GM12892 (cell line): ENCODE measurements at places on chromosomes 4 and X.

GRCh38 chr4:74919783-74920182, 13.1 kb upstream of the PARM1 start:
- DNase-seq: no peak

DNA sequence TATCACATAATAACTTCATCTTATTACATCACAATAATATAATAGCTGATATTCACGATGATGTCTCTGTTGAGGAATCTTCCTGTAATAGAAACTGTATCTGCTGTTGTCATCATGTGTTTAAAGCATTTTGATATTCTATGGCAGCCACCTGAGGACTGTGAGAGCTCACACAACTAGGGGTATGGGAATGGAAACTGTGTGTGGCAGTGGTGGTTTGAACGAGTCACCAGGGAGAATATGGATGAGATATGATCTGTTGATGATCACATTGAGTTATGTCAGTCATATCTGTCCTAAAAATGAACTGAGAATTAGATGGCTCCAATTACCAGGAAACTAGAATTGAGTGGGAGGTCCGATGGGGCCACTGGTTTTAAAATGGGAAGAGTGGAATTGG, 169.6 kb downstream of the MID1IP1 start:
- no peak for DNase-seq

DNA sequence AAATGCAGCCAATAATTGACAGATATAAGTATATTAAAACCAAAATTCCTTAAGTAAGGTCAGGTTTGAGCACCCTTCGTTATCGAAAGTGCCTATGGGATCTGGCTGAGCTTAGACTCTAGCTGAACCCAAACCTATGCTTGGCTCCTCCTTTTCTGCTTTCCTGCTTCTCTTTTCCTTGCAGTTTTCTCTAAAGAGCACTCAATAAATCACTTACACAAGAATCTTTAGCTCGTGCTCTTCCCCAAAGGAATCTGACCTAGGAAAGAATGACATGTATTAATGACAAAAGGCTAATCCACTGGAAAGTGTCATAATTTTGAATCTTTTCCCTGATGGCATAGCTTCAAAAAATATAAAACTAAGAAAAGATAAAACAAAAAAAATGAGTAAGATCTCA, 282.7 kb downstream of the DKK2 start:
- DNase-seq: no peak

DNA sequence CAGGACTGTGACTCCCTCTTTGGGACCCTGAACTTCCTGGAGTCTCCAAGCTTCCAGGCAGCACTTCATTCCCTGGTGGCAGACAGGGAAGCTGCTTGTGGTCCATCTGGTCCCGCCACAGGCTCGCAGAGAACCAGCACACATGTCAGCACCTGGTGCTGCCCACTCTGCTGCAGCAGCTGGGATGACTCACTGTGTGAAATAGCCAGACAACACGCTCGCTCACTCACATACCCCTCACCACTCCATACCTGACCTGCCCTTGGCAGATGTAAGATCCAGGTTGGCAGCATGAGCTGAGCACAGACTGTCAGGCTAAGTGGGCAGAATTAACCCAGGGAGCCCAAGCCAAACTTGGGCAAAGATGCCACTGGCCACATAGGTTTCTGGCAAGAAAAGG, 613.5 kb downstream of the PCDH18 start:
- DNase-seq: no peak

DNA sequence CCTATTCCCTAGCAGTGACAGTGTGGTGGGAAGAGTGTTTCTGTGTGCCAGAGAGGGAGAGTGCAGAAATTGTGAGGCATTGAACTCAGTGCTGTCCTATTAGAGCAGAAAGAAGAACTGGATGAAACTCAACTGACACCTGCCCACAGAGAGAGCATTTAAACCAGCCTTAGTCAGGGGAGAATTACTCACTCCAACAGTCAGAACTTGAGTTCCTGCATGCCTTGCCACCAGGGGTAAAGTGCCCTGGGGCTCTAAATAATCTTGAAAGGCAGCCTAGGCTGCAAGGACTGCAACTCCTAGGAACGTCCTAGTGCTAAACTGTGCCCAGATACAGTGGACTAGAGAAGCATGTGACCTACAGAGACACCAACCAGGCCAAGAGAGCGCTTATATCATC, 12.8 kb downstream of the CYSLTR1 start:
- DNase-seq: no peak

DNA sequence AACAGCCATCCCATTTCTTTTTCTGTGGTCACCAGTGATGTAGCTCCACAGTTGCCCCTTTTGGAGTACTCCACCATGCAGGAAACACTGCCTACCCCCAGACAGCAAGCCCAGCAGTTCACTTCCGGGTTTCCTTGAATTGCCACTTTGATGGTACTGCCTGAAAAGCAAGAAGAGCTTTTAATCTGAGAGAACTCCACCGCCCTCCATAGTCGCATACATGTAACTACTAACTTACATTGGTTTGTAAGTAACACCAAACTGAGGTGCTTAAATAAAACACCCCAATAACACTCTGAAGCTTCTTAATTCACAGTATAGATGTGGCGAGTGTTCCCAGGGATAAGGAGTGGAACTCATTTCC, 53.6 kb upstream of the HPSE start:
- no peak for DNase-seq

DNA sequence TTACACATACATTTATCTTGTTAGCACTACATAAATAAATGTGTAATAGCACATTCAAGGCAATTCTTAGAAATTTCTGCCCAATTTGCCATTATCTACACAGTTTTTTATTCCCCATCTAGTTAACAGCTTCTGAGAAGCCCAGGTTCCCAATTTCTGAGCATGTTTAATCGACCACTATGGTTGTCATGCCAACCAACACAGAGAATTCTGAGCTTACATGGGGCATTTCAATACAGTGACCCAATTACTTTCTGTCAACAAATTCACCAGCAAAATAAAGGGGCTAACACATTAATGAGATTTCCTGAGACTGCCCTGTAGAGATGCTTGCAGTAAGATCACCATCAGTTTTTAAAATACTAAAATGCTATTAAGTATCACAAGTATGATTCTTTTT, 22.0 kb downstream of the GPM6A start:
- no peak for DNase-seq

GRCh38 chr4:102478186-102478585, 23.0 kb upstream of the NFKB1 start:
- no peak for DNase-seq

DNA sequence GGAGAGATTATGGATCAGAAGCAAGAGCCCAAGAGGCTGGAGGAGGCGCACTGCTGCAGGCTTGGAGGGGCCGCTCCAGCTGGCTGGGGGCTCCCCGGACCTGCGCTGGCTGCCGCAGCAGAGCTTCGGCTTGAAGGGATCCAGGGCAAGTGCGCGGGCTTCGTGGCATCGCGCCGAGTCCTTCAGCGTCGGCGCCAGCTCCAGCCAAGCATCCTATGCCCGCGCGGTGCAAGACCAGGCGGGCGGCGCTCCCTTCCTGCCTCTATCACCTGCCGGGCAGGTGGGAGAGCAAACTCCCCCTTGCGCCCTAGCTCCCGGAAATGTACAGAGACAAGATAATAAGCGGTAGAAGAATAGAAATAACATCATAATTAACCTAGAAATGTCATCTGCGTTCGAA, 10.5 kb upstream of the UCP1 start:
- no peak for DNase-seq

- DNase-seq: no peak
Measured at GRCh38 chr4:75639124-75639695, 8.9 kb upstream of the CDKL2 start.

GRCh38 chr4:93232883-93233282, 595.7 kb upstream of the ATOH1 start:
- DNase-seq: no peak

DNA sequence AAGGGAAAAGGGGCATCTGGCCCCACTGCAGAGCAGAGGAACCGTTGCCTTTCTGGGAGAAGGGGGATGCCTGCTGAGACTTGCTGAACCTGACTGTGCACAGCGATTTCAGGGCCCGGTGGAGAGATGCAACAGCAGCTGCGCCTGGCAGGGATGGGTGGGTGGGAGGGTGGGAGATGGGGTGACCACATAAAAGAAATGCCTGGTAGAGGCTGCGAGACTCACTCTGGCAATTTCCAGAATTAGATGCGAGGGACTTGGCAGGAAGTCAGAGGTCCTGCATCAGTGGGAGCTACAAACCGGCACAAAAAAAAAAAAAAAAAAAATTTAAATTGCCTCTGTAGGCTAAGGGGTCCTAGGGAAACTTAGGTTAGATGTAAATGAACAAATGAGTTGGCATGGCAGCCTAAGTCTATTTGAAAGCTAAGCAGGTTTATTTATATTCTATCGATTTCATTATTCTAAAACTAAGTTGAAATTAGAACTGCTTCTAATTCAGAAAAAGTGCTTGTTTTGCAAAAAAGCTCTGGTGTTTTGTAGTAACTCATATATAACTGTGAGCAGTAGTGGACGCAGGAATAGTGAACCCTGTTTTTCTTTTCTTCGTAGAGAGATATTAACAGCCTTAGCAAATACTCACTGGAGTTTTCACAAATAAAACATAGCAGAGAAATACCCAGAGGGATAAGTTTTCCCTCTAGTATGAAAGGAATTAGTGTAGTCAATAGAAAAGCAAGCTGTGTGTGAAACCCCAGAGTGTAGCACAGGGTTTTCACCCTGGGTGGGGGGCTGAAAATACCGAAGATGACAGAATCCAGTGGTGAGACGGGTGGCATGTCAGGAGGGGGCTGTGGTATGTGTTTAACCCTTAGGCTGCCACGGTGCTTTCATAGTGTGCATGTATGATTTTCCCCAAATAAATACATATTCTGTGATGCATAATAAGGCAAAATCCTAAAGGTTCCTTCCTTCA, 130.1 kb downstream of the EGF start:
- DNase-seq: no peak

- no peak for DNase-seq
Measured at GRCh38 chrX:131060147-131060546, 2.0 kb downstream of the ARHGAP36 start.

DNA sequence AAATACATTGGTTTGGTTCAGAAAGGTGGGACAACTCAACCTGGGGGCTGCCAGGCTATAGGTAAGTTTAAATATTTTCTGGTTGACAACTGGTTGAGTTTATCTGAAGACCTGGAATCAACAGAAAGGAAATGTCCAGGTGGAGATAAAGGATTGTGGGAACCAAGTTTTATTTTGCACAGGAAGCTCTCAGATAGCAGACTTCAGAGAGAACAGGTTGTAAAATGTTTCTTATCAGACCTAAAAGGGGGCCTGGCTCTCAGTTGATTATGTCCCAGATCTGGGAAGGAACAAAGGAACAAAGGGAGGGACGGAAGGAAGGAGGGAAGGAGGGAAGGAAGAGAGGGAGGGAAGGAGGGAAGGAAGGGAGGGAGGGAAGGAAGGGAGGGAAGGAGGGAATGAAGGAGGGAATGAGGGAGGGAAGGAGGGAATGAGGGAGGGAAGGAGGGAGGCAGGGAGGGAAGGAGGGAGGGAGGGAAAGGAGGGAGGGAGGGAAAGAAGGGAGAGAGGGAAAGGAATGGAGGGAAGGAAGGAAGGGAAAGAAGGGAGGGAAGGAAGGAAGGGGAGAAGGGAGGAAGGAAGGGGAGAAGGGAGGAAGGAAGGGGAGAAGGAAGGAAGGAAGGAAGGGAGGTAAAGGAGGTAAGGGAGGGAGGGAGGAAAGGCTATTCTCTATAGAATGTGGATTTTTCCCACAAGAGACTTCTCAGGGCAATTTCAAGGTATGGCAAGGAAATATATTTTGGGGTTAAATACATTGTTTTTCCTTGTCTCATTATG, 186.7 kb downstream of the DHRSX start:
- DNase-seq: no peak

GRCh38 chrX:9537781-9538180, 72.9 kb downstream of the TBL1X start:
- no peak for DNase-seq

DNA sequence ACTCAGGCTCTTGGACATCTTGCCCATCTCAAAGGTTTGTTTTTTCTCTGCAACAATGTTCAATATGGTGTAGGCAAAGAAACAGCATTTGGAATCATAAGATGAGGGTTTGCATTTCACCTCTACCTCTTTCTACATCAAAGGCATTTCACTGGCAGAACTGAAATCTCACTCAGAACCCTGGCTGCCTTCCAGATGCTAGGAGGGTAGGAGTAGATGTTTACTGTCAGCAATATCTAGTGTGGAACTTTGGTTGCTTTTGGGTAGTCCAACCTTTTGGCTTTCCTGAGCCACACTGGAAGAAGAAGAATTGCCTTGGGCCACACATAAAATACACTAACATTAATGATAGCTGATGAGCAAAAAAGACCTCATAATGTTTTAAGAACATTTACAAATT, 297.0 kb upstream of the KLF3 start:
- no peak for DNase-seq

DNA sequence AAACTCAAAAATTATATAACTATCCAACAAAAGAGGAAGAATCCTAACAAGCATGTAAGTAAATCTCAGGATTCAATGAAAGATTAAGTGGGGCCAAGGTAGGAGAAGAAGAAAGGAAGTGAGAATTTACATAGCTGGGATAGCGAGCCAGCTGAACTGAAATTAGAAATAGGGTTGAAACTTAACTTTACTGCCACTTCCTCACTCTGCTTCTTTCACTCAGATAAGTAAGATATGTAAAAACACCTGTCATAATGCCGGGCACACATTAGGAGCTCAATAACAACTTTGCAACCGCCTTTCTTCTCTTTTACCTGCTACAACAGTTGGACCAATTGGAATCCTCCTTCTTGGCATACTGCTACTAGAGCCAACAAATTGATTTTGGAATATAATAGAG, 129.4 kb downstream of the CNKSR2 start:
- no peak for DNase-seq

- DNase-seq: no peak
Measured at GRCh38 chrX:10989386-10989785, 121.7 kb upstream of the HCCS start.

- no peak for DNase-seq
Measured at GRCh38 chr4:3406021-3406420, 35.7 kb upstream of the HGFAC start.

DNA sequence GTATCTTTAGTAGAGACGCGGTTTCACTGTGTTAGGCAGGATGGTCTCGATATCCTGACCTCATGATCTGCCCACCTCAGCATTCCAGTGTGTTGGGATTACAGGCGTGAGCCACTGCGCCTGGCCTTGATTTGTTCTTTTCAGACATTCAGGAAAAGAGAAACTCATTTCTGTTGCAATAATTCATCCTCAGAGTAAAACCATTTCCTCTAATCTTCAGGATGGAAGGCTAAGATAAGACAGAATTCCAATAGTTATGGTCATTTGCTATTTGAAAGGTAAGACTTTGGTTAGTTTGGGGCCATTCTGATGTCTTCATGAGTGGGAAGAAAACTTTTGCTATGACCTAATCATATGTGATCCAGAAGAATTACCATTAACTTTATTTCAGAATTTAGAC, 83.0 kb downstream of the LRP2BP start:
- DNase-seq: no peak

- DNase-seq: no peak
Measured at GRCh38 chrX:107448625-107448997, 841 bp upstream of the FRMPD3 start.

- DNase-seq: no peak
Measured at GRCh38 chrX:124488412-124489161, 142.2 kb downstream of the SH2D1A start.
